ENCODE measurements at places on chromosomes 7 and 10.

DNA sequence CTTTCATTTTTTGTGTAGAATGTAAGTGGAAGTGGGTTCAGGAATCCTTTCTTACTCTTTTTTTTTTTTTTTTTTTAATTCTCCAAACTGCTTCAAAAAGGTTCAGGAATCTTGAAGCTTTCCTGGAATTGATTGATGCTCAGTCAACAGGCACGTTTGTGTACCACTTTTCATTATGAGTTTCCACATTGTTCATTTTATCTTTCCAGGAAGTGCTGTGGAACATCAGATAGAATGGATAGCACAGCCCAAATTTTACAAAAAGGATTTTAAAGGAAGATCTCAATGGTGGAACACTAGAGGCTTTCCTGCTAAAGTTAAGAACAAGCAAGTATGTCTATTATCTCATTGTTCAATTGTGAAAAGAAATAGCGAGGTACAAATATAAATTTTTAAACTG is 1.9 kb upstream of the PPP1R35 start:
- no peak for DNase-seq

DNA sequence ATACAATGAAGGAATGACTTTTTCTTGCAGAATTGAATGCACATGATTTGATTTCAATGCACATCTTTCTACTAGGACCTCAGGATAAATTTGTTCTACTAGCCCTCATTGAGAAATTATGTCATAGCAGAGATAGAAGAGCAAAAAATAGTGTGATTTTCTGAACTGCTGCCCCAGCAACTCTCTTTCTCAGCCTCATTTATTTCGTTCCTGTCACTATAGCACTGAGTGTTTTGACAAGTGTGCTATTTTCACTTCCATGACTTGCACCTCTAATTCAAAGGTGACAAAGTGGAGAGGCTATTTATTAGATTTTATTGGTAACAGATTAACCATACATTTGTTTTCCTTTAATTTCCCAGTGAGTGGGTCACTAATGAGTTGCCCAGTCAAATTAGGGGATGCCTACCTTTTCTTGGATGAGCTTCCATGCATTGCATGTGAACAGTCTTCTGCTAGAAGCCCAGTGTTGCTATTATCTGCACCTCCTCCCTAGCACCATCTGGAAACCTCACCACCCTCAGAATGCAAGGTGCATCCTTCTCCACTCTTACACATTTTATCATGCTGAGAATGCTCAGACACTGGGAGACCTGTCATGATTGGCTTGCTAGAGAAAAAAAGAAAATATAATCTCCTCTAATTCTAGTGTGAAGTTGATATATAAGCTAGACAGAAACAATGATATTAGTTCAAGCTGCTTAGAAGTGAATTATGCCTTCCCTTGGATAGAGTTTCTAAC is 119.6 kb upstream of the CTTNBP2 start:
- no peak for DNase-seq

DNA sequence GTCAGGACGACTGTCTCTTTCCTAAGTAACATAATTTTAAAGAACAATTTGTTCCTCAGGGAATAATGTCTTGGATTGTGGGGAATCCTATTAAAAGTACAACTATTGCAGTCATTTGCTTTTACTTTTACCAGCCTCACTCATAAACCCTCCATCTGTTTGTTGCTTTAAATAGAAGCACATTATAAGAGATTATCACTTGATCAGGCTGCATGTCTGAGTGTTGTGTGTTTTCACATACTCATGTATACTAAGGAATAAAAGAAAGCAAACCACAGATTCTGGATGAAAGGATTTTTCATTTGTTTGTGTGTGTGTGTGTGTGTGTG is 1077.8 kb downstream of the KCNMA1 start:
- no peak for DNase-seq

GRCh38 chr7:100808354-100808875 is 18.9 kb downstream of the EPHB4 start:
- no peak for DNase-seq

GRCh38 chr10:89266721-89267453 is 15.3 kb upstream of the LIPA start:
- DNase-seq: no peak

GRCh38 chr7:155620497-155620896 is 24.0 kb upstream of the RBM33 start:
- DNase-seq: no peak

GRCh38 chr7:123401295-123401694 is 133.1 kb downstream of the IQUB start:
- no peak for DNase-seq

GRCh38 chr7:98192781-98193457 is 18.3 kb upstream of the BHLHA15 start:
- DNase-seq: no peak

DNA sequence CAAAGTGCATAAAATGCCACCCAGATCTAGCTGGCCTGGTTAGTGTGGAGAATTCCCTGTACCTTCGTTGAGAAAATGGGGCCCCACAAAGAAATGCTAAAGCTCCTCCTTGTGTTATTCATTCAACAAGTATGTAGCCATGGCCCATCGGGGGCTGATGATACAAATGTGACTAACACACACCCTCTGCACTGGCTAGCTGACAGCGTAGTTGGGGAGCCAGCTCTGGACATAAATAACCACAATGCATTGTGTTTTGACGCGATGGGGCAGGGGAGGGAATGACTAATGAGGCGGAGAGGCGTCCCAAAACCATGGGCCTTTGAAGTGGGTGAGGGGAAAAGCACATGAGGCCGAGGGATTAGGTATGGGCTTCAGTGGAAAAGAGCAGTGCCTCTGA is 28.2 kb upstream of the ASL start:
- DNase-seq: no peak

- DNase-seq: no peak
These were observed 17.5 kb upstream of the BTBD16 start for GRCh38 chr10:122253605-122254004.

- DNase-seq: no peak
These were observed 34.4 kb upstream of the HABP2 start for GRCh38 chr10:113518415-113518814.

- no peak for DNase-seq
These were observed 36.8 kb downstream of the NACAD start for GRCh38 chr7:45052011-45052410.

- DNase-seq: no peak
These were observed 10.2 kb downstream of the ATP6V0E2 start for GRCh38 chr7:149884016-149884415.

- no peak for DNase-seq
These were observed 313.3 kb upstream of the AKR1E2 start for GRCh38 chr10:4512671-4513240.

DNA sequence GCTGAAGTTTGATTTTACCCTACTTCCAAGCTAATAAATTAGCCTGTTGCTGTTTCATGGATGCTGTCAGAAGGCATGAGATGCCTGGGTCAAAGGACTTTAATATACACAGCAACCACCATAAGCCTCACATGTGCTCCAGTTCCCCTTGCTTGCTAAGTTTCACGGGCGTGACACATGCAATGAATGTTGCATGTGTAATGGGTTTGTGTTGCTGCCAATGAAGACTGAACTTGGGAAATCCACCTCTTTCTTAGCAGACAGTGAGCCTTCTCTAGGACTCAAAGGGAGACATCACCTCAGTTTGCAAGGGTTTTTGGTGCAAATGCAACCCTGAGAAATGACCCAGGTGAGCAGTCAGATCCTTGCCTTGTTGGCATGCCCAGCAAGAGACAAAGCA is 505.5 kb upstream of the PODXL start:
- no peak for DNase-seq

DNA sequence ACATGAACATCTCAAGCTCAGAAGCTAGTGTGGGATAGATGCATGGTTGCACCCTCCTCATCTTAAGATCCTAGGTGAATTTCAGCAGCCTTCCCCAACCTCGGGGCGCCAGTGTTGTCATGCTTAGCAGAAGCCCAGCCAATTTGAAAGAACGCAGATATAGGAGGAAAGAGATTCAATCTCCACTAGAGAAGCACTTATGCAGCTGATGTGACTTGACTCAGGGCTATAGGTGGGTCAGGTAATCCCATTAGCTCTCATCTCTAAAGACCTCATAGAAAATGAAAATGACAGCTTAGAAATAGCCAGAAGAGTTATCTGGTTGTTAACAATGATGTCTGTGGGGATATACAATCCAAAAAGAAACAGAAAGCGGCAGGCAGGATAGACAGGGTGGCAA is 310.5 kb downstream of the GPAM start:
- DNase-seq: no peak

DNA sequence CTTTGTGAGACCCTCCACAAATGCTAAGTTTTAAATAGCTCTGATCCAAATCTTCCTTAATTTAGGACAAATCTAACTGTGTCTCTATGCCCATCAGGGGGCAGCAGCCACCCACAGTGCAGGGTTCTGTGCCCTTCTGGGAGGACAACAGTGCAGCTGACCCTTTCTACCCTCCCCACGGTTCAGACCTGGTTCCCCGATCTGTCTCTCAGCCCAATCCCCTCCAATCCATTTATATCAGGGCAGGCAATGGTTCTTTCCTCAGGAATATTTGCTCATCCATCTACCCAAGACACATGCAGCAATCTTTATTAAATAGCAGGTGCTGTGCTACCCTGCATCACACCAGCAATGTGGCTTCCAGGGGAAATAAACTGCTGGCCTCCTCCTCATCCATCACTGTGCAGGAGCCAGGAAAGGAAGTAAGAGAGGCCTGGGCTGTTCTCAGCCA is 4.0 kb upstream of the RBM28 start:
- DNase-seq: peak; percentile 49

Measured in stimulated activated CD4-positive, alpha-beta T cell treated with anti-CD3 and anti-CD28 coated beads, Interleukin-1b, Interleukin-23, amount 100 ng/mL, for 48 hours (primary cell).